ENCODE measurements at places on chromosomes 7 and 10.

GRCh38 chr7:100065452-100066186, 15.9 kb downstream of the ZNF3 start:
- DNase-seq = no peak

- DNase-seq = no peak
Measured at GRCh38 chr10:119026301-119027110, 3.0 kb upstream of the NANOS1 start.

- DNase-seq = no peak
Measured at GRCh38 chr10:74437822-74438221, 286.8 kb downstream of the ADK start.

- no peak for DNase-seq
Measured at GRCh38 chr10:88076027-88076880, 212.8 kb downstream of the PTEN start.

DNA sequence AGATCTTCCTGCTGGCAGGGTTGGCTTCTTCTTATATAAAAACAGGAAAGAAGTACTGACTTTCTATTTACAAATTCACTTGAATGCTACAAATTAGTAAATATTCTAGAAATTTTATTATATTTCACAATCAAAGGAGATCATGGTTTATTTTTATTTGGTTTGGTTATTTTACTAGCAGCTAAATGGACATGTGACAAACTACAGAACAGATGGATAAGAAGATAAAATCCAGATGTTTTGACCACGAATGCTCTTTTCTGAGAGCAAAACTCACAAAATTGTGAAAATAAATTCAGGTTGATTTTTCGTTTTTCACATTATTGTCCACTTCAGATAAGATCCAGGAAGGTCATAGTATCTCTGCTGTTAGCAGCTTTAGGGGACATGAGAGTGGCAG, 55.4 kb downstream of the CACNA2D1 start:
- no peak for DNase-seq

DNA sequence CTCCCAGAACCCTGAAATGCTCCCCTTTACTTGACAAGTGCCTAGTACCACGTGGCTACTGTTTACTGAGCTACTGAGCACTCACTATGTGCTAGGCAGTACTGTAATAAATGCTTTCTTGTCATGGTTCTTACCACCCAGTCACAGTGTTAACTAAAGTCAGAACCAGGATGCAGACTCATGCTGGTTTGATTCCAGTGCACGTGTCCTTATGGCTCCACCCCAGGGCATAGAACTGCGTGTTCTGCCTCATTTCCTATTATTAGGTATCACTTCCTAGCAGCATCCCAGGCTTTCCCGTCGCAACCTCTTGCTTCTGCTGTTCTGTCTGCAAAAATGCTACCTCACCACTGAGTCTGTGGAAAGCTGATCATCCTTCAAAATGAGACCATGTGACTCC, 71.7 kb upstream of the DOCK1 start:
- DNase-seq = no peak

GRCh38 chr10:132301371-132302330, 6.1 kb downstream of the STK32C start:
- DNase-seq = no peak

GRCh38 chr7:79293655-79294142, 159.8 kb downstream of the MAGI2 start:
- peak; percentile 15 for DNase-seq

DNA sequence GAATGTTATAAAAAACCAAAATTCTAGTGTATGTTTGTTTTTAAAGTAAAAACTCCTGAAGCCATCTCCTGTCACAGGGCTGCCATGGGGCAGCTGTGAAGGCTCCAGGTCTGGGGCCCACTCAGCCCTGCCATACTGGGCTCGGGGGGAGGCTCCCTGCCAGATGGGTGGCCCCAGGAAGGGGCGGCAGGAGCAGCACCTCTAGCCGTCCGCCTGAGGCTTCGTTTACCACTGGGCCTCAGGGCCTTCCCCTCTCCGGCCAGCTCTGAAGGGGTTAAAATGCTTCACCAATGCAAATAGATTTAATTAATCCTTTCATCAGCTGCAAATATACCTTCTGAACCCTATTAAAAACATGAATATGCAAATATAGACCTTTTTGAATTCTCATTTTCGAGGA, 139.0 kb downstream of the ELFN1 start:
- DNase-seq = no peak

DNA sequence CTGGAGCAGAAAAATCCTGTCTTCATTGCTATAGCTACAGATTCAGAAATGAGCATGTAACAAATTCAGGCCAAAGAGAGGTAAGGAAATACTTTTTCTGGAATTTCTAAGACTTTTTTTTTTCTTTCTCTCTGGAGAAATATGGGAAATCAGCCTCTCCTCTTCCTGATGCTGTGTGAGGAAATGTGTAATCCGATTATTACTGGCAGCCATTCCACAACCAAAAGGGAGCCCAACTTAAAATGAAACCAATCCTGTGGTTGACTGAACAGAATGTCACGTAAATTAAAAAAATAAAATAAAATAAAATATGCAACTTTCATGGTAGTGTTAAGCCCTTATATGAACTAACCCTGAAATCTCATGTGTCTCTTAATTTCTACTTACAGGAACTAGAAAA, 10.7 kb upstream of the POT1 start:
- DNase-seq = no peak

GRCh38 chr10:74207691-74208480, 56.9 kb downstream of the ADK start:
- no peak for DNase-seq

GRCh38 chr7:50727072-50727471, 55.6 kb downstream of the GRB10 start:
- no peak for DNase-seq

DNA sequence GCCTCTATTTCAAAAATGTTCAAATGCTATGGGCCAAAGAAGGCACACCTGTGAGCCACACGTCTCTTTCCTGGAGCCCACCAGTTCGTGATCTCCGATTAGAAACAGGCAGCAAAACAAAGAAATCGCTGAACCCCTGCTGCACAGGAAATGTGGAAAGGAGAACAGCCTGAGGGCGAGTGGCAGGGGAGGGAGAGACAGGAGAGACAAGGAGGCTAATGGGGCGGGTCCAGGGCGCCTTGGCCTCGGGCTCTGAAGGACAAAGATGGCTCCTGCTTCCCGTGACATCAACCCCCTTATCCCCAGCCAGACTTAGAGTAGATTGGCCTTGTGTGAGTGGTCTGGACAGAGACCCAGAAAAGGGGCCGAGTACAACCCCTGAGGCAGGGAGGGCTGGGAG, 62.4 kb upstream of the DOCK1 start:
- DNase-seq = no peak

GRCh38 chr7:41573015-41573414, 129.9 kb downstream of the INHBA start:
- no peak for DNase-seq

DNA sequence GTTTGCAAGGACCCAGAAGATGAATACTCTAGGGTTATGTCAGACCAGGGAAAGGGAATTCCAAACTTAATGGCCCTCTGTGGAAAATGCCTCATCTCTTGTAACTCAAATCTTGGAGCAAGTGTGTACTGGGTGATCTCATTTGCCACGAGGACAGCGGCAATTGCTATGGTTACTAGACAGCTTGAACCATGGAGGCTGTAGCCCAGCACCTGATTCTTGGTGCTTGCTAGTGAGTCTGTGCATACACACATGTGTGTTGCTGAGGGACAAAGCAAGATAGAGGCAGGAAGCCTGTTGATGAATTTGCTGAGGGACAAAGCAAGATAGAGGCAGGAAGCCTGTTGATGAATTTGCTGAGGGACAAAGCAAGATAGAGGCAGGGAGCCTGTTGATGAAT, 58.6 kb upstream of the FEZF1 start:
- no peak for DNase-seq

- DNase-seq = no peak
Measured at GRCh38 chr7:98235901-98236300, 16.1 kb downstream of the TECPR1 start.

- DNase-seq = no peak
Measured at GRCh38 chr10:112753961-112754411, 196.1 kb upstream of the TCF7L2 start.

GRCh38 chr7:130700760-130701159, 14.4 kb upstream of the TSGA13 start:
- no peak for DNase-seq

GRCh38 chr7:52253953-52254352, 781.5 kb upstream of the POM121L12 start:
- no peak for DNase-seq

GRCh38 chr7:16234493-16235146, 186.7 kb downstream of the CRPPA start:
- no peak for DNase-seq

DNA sequence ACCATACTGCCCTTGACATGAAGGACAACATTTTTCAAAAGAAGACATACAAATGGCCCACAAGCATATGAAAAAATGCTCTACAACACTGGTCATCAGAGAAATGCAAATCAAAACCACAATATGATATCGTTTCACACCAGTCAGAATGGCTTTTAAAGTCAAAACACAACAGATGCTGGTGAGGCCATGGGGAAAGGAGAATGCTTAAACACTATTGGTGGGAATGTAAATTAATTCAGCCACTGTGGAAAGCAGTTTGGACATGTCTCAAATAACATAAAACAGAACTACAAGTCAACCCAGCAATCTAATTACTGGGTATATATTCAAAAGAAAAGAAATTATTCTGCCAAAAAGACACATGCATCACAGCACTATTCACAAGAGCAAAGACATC, 4.2 kb upstream of the NT5C3A start:
- DNase-seq = peak; percentile 5

GRCh38 chr7:24722386-24723177, 34.7 kb downstream of the GSDME start:
- DNase-seq = no peak

GRCh38 chr10:62501547-62501946, 127.4 kb downstream of the ZNF365 start:
- DNase-seq = no peak

DNA sequence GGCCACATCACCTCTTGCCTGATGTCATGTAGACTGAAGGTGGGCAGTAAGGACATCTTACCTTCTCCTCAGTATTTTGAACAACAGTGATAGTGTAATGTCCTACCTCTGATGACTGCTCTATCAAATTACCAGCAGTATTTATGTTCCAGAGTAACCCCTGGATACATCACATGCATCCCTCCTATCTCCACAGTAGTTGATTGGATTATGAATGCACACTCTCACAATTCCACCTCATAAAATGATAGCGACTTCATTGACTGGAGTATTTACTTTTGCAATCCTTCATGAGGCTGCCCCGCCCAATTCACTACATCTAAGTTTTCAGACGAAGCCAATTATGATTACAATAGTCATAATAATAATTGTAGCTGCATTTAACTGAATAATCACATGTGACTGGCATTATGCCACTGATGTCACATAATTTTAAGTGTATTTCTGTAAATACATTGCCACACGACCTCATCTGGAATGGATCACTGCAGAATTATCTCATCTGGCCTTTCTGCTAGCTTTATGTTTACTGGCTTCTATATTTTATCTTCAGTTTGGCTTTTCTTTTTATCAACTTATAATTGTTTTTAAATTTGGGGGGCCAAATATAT, 268.9 kb downstream of the SLC25A13 start:
- DNase-seq = peak; percentile 83

GRCh38 chr10:75281974-75282373, 46.2 kb upstream of the COMTD1 start:
- no peak for DNase-seq

DNA sequence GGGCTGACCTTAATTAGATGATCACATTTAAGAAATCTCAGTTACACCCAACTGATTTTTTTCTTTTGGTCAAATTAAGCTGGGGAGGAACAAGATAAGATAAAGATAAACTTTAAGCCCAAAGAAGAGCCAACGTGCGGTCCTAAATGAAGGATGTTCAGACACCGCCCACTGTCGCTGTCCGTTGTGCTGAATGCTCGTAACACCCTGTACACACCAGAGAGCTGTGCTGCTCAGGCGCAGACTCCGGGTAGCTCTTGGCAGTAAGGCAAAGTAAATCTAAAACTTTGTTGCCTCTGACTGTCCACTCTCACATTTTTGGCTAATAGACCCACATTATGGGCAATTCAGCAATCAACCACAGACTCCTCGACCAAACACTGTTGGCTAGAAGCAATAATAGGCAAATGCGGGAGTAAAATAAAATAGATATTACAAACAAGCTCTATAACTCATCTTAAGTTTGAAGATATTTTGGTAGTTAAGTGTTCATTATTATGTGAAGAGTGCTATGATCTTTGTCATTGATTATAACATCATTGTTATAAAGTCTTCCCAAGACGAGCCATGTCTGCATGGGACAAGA, 57.1 kb downstream of the PLPP4 start:
- DNase-seq = no peak

- no peak for DNase-seq
Measured at GRCh38 chr10:95748349-95748748, 7.6 kb upstream of the ENTPD1 start.

- no peak for DNase-seq
Measured at GRCh38 chr7:74400420-74401136, 53.1 kb upstream of the GTF2IRD1 start.

DNA sequence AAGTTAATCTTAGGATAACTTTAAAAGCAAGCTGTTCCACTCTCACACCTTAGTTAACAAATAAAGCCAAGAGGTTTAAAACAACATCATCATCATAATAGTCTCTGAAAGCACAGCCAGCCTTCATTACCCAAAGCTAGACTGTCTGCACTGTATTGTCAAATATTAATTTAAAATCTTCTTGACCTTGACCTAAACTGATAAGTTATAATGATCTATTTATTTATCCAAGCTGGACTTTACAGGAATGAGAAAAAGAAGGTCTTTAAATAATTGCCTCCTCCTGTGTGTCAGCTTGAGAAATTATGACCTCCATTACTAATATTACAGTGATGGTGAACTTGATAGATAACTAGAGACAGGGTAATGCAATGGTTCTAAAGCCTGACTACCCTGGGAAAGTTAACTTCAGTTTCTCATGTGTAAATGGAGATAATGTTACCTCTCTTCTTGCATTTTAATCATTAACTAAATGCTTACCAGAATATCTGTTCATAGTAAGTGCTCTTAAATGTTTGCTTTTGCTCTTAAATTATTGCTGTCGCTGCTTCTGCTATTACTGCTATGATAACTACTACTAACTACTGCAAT, 111.0 kb downstream of the KAT6B start:
- no peak for DNase-seq

- DNase-seq = no peak
Measured at GRCh38 chr10:109166935-109167334, 756.4 kb downstream of the XPNPEP1 start.
